Foreskin fibroblast (primary cell): ENCODE measurements at places on chromosomes 7 and 10.
A peak's percentile ranks its signal among the peaks of the same experiment; 100 is the strongest.

DNA sequence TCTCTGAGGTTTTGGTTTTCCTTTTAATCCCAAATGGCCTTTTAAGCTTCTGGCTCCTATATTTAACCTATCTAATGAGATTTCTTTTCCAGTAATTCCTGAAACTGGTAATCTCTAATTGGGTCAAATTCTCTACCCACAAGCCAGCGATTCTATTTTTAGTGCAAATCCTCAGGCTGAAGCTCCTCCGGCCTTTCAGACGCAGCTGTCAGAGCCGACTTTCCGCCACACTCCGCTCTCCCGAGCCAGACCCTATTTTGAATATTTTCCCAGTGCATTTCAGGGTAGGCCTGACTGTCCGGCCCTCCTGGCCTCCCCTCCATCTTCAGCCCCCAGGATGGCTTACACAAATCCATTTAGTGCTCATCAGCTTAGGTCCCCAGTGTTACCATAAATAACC lies 9.7 kb upstream of the ADCY1 start:
- DNase-seq, result no peak

DNA sequence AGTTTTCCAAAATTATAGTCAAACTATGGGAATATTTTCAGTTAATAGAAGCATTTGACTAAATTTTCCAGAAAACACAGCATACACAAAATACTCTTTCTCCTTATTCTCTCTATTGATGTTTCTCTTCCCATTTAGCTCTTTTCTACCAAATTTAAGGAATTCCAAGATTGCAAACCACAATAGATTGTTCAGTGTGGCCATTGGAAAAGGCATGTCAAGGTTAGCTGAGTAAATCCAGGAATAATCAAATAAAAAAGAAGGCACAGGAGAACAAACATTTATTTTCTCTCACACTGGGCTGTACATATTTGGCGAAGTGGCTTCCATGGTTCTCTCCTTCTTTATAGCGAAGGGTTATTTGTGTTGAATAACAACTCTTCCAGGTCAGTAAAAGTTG lies 117.3 kb downstream of the THSD7A start:
- DNase-seq, result no peak

- no peak for DNase-seq
Measured at GRCh38 chr7:114658216-114658615, 243.6 kb downstream of the FOXP2 start.

GRCh38 chr10:86632009-86632800 lies 22.1 kb upstream of the OPN4 start:
- DNase-seq, result peak; percentile 64
